ENCODE measurements at places on chromosomes 2 and 18.

DNA sequence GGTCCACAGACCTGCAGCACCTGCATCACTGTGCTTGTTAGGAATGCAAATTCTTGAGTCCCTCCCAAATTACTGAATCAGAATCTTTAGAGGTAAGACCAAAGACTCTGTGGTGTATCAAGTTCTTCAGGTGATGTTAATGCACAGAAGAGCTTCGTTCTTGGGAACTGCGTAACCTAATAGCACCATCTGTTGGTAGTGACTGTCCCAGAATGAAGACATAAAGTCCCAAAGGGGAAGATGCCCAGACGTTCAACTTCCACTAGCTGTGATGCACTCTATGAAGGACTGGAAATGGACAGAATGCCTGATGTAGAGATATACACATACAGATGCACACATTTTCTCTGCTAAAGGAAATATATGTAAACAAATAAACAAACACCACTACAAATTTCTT, 576.0 kb downstream of the LRP1B start:
- peak; percentile 55 for DNase-seq

GRCh38 chr2:62208074-62208757, 12.3 kb downstream of the B3GNT2 start:
- DNase-seq: no peak

DNA sequence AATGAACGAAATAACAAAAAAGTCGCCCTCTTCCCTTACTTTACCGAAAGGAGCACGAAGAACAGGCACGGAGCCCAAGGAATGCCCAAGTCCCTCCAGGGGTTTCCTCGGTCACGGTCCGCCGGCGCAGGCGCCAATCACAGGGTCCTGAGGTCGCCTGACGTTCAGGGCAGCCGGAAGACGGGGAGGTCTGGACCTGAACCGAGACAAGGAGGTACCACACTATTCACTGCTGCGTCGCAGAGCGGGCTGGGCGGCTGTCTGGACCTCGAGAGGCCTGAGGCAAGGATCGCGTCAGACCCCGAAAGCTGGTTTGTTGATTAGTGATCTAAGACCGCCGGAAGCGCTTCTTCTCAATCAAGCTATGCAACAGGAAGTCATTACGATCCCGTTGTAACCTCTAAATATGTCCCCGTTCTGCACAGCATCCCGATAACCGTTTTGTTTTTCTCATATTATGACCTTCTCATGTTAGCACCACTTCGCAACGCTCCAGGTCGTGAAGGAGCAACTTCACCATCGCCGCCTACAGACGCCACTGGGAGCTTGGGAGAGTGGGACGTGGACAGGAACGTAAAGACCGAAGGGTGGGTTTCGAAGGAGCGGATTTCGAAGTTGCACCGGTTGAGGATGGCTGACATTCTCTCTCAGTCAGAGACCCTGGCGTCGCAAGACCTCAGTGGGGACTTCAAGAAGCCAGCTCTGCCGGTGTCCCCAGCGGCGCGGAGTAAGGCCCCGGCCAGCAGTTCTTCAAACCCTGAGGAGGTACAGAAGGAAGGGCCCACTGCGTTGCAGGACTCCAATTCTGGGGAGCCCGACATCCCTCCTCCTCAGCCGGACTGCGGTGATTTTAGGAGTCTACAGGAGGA, at the start of the genes SLC4A1AP and SUPT7L:
SLC4A1AP (plus strand) TSS at position 605 of the 869 bp plus-strand sequence; CDS start at position 631, 26 bp downstream.
SUPT7L (minus strand) TSS at position 330 of the 869 bp plus-strand sequence. CDS start 1,422 bp downstream, outside the sequence.
- DNase-seq: peak; percentile 82

- DNase-seq: no peak
Observed at GRCh38 chr2:64331849-64332699, 121.9 kb upstream of the LGALSL start.

GRCh38 chr18:38459131-38459994, 893.8 kb upstream of the CELF4 start:
- no peak for DNase-seq

DNA sequence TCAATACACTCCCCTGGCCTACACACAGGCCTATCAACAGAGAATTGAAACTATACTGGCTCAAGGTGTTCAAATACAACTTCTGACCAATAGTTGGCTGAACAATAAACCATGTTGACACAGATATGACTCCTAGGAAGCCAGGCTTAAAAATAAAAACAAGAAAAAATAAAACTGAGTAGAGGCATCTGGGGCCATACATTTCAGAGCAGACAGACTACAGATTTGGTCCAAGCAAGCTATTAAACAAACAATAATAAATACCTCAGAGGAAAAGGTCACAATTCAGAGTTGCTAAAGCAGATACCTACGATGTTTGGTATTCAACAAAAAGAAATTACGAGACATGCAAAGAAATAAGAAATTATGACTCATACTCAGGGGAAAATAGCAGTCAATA, 132.8 kb upstream of the ACVR2A start:
- DNase-seq: no peak

DNA sequence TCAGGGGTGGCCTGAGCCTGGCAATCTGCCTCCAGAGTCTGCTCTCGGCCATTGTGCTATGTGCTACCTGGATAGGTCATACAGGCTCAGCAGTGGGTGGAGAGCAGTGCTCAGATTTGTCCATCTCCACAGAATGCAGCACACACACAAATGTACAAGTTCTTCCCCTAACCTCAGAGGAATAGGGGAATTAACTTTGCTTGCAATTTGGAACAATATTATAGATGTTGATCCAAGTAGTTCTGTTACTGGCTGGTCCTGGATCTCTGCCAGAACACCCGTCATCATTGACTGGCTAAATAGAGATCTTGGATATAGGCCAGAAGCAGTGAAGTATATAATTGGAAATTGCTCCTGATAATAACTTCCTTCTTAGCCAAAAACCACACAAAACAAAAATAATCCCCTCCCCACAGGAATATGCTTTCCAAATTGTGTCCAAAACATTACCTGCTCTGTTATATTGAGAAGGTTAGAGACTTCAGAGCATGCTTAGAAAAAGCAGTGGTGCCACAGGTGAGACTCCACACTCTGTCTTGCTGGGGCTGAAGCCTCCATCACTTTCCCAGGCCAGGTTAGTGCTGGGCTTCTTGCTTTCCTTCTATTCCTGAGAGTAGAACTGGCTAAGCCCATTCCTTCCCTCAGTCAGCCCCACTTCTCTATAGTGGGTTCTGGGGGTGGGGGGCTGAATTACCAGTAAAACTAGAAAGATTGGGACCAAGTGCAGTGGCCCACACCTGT, 38.8 kb downstream of the NCAPH start:
- DNase-seq: peak; percentile 23

GRCh38 chr2:187890690-187891089, 336.5 kb upstream of the TFPI start:
- DNase-seq: no peak

DNA sequence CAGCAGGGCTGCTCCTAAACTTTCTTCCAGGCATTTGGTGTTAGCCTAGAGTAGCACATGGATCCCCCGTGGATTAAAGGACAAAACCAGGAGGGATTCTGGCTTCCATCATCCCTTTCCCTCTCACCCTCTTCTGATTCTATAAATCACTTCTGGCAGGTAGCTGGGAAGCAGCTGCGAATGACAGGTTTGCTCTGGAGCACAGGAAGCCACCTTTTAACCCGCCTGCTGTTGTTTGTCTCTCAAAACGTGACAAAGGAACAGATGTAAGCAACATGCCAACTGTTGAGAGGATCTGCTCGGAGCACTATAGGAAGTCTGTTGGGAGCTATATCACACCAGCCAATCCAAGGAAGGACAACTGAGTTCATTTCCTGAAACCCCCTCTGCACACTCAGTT, 101.9 kb downstream of the ACTR2 start:
- no peak for DNase-seq

DNA sequence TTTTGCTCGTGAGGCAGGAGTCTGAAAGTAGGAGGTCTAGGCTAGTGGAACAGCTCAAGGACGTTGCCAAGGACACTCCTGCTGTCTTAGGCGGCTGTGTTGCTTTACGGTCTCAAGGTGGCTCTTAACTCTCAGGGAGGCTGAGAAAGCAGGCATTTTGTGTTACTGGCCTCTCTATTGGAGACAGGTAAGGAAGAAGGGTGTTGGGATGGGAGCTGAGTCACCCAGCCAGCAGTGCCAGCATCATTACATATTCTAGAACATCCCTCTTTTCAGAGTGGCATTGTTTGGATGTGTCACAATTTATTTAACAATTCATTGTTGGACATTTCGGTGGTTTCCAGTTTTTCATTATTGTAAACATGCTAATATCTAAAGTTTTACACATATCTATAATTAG, 30.8 kb upstream of the TMEM214 start:
- DNase-seq: no peak

GRCh38 chr2:202337151-202337550, 39.0 kb upstream of the BMPR2 start:
- DNase-seq: no peak

DNA sequence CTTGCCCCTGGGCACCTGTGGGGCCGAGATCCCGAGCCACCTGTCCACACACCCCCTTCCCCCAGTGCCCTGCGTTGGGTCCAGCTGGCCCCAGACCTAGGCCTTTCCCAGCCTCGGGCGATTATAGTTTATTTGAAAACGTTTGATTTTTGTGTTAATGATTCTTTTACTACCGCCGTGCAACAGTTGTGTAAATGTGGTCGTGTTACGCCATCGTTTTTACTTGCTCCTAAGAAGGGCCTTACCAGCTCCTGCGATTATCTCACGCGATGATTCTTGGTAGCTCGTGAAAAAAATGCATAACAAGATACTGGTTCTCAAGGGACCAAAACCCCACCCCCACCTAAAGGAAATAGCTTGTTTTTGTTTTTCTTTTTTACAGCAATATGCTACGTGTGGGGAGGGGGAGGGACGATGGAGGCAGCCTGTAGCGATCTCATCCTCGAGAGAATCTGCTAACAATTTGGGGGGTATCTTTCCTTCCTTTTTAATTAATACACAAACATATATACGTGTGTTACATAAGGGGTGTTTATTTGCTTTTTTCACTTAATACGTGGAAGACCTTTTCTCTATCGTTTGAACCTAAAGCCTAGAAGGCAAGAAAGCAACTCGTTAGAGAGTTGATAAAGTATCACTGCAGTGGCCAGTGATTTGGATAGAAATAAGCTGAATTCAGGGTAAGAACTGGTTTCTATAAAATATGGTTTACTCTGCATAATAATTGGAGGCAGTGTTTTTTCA, 1.0 kb downstream of the ZDBF2 start:
- no peak for DNase-seq

DNA sequence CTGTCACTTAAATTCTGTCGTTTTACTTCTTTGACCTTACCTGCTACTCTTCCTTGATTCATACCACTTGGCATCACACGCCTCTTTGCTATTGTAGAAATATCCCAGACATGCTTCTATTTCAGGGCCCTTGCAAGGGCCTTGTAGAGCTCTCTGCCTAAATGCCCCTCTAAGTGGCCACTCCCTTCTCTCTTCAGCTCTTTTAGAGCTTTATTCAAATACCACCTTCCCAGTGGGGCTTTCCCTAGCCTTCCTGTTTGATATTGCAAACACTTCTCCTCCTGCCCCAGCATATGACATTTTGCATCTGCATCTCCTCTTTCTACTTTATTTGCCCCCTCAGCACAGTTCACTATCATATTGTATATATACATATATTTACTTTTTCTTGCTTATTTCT, 54.0 kb downstream of the PELI1 start:
- peak; percentile 2 for DNase-seq

GRCh38 chr2:231425811-231426703, 30.5 kb downstream of the B3GNT7 start:
- no peak for DNase-seq

DNA sequence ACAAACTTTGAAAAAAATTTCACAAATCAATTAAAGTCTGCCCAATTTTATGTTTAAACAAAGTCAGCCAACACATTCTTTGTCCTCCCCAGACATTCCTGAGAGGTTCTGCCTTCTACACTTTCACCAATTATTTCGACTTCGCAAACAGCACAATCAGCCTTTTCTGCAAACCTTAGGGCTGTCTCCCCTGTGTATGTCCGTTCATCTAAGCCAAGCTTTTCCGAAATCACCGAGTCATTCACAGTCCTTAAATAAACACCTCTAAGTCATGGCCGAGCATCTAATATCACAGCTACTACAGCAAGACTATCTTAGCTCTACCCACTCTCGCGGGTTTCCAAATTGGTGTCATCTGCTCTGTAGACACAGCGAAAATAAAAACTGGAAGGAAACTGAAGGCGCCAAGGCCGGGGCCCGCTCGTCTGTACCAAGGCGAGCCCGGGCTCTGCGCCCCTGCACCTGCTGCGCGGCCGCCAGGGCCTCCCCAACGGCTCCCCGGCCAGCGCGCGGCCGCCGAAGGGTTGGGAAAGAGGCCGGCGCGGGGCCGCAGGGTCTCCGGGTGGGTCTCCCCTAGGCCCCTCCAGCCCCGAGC, 730 bp downstream of the ODC1 start:
- peak; percentile 71 for DNase-seq

- no peak for DNase-seq
Observed at GRCh38 chr2:152236191-152236925, 60.8 kb upstream of the STAM2 start.

- no peak for DNase-seq
Observed at GRCh38 chr2:208407667-208408066, 1.1 kb downstream of the PTH2R start.

DNA sequence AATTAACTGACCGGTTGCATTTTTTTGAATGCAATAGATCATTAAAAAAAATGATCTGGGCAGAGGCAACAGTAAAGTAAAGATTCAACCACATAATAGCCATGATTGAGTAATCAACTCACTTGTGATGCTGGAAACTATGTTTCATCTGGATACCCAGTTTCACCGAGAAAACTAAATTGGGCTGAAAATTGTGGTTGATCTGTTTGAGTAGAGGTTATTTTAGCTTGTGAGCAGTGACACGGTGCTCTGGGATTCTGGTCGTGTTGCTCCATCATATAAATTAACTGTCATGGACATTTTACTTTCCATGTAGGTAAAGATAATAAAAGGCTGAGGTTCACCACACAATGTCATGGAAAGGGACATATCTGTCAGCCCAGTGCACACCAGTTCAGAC, 58.7 kb downstream of the CD226 start:
- DNase-seq: no peak

- no peak for DNase-seq
Observed at GRCh38 chr2:227772197-227772661, 26.5 kb downstream of the SCYGR8 start.

- no peak for DNase-seq
Observed at GRCh38 chr18:36331521-36331971, 34.0 kb downstream of the FHOD3 start.

DNA sequence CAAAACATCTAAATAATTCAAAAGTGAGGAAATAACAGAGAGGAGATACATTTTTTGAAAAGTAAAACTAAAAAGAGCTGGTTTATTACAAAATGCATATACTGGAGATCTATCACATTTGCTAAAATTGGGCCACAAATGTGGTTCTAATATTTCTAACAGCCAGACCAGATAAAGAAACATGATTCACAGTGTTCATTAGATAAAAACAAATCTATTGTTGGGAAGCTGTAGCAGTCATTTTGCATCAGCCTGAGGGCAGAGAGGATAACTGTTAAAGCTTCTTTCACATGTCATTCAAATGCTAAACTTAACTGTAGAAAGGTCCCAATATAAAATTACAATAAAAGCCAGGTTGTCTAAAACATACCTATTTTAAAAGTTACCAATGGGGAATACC, 148.3 kb downstream of the GULP1 start:
- no peak for DNase-seq

Measured in suppressor macrophage treated with lipopolysaccharide for 4 hours (primary cell).